ENCODE measurements at places on chromosomes 11 and 22.

GRCh38 chr11:11390068-11390771 lies 37.2 kb upstream of the CSNK2A3 start:
- DNase-seq = no peak

GRCh38 chr11:72735495-72736027 lies 16.6 kb downstream of the ARAP1 start:
- no peak for DNase-seq

DNA sequence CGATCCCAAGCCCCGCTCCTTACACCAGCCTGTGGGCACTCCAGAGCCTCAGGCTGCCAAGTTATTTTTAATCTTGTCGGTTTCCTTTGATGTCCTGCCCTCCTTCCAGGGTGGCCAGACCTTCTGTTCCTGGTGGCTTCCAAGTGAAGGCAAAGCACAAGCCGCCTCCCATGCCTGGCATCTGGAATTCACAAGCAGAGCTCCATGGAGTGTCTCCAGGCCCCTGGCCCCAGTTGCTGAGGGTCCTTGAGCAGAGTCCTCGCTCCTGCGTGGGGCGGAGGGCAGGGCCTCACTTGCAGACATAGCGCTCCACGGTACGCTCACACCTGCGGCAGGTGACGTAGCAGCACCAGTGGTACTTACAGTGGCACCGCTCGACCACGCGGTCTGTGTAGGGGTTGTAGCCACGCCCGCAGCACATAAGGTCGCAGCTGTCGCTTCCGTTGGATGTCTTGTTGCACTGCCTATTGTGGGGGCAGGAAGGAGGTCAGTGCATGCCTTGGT lies 19.5 kb downstream of the WNT11 start:
- no peak for DNase-seq

GRCh38 chr11:19803506-19803998 lies 90.9 kb downstream of the NAV2 start:
- DNase-seq = no peak

- no peak for DNase-seq
Observed at GRCh38 chr22:38314933-38315822, 2.1 kb downstream of the CSNK1E start.

DNA sequence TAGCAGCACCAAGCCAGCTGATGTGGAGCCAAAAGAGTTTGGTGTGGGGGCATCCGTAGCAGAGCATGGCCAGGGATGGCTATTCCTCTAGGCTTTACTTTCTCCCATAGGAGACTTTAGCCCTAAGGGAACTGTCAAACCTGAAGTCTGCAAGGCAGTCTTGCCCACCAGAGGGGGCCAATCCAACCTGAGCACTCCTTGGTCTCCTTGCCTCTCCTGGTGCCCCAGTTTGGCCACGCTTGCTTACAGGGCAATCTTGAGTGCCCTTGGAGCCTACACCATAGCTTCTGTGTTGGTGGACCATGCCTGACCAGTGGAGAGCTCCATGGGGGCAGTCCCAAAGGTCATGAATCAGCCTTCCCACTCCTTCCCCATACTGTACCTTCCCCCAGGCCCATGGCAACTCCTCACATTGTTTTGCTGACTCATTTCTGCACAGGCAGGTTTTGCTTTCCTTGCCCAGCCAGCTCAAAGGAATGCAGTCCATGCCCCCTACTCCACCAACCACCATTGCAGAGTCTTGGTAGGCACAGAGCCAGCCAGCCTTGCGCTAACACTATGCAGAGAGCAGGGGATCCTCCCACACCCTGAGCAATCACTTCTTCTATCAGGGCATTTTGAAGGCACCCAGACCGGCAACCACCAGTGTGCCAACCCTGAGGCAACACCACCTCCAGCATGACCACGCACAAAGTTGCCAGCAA lies 1421.2 kb upstream of the RAG2 start:
- DNase-seq = no peak

GRCh38 chr11:117603932-117604331 lies 193.1 kb downstream of the DSCAML1 start:
- DNase-seq = no peak

GRCh38 chr11:44708523-44709280 lies 18.1 kb upstream of the TSPAN18 start:
- no peak for DNase-seq

- DNase-seq = no peak
Observed at GRCh38 chr11:10390375-10390774, 64.7 kb upstream of the AMPD3 start.

DNA sequence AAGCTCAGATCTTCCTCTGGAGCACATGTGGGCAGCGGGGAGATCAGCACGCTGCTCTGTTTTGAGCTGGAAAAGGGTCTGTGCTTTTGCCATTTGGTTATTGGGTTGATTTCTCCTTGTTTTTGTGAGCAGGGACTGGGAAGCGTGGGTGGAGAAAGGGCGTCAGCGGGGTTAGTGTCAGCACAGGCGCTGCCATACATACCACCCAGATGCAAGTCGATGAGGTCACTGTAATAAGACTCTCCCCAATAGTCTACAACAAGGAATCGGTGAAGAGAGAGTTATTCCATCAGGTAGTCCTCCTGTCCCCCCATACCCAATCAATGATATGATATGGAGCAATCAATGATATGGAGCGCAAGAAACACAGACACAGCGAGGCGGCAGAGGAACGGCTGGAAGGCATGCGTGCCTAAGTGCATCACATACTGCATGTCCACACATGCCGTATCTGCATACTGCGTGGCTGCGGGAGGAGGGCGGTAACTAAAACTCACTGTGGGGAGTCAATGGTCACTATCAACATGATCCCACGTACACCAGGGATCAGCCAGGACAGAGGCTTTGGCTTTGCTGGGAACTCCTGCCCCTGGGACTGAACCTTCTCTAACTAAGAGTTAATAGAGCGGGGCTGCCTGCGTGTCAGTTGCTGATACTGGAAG lies 29.5 kb upstream of the BID start:
- DNase-seq = no peak

DNA sequence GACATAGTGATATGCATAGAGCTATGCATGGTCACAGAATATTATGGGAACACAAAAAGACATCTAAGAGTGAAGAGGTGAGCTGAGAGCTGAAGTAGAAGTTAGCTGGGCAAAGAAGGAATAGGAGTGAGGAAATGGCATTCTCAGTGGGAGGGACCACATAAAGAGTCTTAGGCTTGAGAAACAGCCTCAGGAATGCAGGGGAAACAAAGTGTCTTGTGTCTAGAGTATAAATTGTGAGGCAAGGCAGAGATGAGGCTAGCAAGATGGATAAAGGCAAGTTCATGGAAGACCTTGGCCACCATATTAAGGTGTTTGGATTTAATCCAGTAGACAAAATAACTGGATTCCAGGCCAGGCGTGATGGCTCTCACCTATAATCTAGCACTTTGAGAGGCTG lies 40.6 kb upstream of the CRTAM start:
- no peak for DNase-seq

DNA sequence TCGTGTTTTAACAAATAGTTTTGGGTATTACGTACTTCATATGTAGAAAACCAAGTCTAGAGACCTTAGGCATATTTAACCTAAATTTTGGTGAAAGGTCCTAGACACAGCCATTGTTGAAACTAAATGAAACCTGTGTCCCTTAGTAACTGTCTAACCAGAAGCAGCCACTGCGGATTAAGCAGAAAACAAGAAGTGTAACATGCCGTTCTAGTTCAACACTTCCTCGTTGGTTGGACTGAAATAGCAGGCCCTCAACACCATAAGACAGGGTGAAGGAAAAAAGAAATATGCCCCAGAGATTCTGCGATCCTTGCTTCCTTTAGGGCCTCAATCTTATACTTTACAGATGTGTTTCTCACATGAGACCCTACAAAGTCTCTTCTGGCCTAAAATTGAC lies 2.0 kb downstream of the NAA40 start:
- no peak for DNase-seq

DNA sequence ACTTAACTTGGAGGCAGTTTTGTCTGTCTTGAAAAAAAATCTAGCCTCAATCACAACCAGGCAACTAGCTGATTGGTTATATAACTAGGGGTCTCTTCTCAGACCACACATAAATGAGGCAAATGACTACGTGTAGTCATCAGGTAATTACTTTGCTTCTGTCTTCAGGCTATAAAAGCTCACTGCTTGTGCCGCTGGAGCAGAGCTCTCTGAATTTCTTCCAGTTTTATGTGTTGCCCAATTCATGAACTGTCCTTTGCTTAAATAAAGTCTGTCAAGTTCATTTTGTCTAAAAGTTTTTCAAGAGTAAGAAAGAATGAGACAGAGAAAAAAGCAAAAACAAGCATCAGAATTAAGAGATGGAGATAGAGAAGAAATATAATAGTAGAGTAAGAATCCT lies 93.4 kb downstream of the MUC15 start:
- DNase-seq = no peak

- DNase-seq = no peak
Observed at GRCh38 chr11:1153951-1154493, 3.7 kb upstream of the MUC5AC start.

GRCh38 chr11:65653229-65654225 lies 9.2 kb downstream of the RELA start:
- DNase-seq = no peak

All from stimulated activated CD4-positive, alpha-beta T cell treated with anti-CD3 and anti-CD28 coated beads, Interleukin-2, amount 100 ng/mL, for 48 hours (primary cell).